ENCODE measurements at places on chromosomes 5 and 9.

- no peak for DNase-seq
These were observed 10.5 kb downstream of the TAL2 start for GRCh38 chr9:105672711-105673234.

DNA sequence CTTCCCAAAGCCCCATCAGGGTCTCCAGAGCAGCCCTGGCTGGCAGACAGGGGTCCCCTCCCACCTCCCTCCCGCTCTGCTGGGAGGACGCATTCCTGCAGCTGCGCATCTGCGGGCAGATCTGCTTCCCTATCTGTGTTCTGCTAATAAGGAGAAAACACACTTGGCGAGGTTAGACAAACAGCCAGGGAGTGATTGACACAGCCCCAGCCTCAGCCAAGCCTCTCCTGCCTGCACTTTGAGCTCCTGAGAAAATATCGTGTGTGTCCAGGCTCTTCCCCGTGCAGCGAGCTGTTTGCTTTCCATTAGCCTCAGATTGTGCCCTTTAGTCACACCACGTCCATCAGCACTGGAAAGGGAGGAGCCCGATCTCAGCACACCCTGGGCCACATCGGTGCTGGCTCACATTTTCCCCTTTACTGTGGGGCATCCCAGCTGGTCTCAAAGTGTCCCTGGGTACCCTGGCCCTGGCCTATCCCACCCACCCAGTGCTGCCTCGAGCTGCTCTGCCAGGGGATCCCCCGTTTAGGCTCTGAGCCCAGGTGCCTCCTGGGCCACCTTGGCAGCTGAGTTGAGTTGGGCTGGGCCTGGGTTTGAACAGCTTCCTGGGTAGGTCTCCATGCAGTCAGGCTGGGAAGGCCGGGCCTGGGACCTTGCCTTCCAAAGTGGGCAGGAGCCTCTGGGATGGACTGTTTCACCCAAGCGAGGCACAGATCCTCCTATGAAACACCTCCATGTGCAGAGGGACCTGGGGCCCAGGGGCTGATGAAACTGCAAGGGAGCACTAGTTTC, 61.1 kb downstream of the BARX1 start:
- DNase-seq = no peak

GRCh38 chr5:144697847-144698262, 527.2 kb downstream of the KCTD16 start:
- DNase-seq = peak; percentile 55

DNA sequence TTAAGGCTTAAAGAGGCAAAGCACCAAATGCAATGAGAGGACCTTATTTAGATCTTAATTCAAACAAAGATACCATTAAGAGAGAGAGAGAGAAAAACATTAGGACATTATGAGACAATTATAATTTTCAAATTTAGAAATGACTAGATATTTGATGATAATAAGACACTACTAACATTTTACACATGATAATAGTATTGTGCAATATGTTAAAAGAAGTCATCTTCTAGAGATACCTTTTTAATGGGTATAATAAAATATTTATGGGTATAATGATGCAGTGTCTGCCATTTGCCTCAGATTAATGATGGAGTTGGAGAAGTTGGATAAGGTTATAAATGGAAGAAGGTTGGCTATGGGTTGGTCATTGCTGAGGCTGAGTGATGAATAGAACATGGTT, 21.2 kb downstream of the SPAAR start:
- no peak for DNase-seq

- DNase-seq = no peak
These were observed 47.7 kb upstream of the ATP10B start for GRCh38 chr5:160899735-160900134.

DNA sequence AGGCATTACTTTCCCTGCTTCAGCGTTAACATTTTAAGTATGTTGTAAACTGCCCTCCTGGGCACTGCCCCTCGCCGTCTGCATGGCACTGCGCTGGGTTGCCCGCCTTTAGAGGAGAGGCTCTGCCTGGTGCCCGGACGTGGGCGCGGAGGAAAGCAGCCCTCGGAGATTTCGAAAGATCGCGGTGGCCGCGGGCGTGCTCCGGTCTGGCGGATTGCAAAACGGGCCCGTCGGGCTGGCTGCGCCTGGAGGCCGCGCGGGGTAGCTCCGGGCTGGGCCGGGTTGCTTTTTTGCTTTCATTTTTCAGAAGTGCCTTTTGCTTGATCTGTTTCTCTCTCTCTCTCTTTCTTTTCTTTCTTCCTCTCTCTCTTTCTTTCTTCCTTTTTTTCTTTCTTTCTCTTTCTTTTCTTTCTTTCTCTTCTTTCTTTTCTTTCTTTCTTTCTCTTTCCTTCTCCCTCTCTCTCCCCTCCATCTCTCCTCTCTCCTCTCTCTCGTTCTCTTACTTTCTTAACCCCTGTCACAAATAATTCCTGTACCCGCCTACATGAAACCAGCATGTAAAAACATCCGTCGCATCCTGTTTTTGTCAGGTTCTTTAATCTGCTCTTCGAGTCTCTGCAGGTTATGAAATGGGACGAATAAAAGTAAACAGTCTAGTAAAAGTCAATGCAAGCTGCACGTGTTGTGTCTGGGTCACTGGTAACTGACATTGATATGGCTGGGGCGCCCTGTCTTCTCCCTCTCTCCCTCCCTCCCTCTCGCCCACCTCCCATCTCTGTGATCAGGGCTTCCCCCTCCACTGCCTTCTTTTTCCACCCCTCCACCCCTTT, 1.7 kb downstream of the FST start:
- DNase-seq = peak; percentile 88

DNA sequence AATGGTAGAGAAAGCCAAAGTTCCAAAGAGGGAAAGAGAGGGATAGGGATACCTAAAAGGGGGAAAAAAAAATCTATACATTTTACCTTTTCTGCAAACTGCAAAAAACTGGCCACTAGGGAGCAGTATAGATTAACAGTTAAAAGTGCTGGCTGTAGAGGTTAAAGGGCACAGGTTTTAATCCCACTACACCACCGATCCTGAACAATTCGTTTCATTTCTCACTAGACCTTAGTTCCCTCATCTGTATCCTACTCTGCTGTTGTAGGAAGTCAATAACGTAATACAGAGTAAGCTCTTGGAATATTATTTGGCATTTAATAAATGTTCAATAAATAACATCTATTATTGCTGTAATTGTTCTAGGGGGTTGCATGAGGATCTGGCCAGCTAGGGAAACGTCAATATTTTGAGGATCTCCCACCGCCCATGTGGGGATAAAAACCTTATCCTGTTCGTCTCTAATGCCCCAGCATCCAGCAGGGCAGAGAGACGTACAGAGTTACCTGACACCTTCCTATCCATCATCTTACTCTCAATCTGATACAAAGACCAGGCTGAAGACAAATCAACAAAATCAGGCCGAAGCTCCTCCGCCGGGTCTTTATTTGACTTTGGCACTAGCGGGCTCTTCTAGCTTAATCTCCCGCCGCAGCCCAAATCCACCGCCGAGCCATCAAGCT, 757 bp downstream of the CDC26 start:
- peak; percentile 80 for DNase-seq

GRCh38 chr9:137827908-137828526, 49.6 kb upstream of the CACNA1B start:
- no peak for DNase-seq

Data from mesenchymal stem cell (in vitro differentiated cells and primary cell).